ENCODE measurements at places on chromosomes 6 and 20. TPM values are rescaled to one million over a fixed set of nuclear protein-coding genes. Genes with fewer than 3 reads are reported as not detected.

- DNase-seq = peak; percentile 73
Observed at GRCh38 chr6:72418495-72418894, 203.4 kb upstream of the KCNQ5 start.

DNA sequence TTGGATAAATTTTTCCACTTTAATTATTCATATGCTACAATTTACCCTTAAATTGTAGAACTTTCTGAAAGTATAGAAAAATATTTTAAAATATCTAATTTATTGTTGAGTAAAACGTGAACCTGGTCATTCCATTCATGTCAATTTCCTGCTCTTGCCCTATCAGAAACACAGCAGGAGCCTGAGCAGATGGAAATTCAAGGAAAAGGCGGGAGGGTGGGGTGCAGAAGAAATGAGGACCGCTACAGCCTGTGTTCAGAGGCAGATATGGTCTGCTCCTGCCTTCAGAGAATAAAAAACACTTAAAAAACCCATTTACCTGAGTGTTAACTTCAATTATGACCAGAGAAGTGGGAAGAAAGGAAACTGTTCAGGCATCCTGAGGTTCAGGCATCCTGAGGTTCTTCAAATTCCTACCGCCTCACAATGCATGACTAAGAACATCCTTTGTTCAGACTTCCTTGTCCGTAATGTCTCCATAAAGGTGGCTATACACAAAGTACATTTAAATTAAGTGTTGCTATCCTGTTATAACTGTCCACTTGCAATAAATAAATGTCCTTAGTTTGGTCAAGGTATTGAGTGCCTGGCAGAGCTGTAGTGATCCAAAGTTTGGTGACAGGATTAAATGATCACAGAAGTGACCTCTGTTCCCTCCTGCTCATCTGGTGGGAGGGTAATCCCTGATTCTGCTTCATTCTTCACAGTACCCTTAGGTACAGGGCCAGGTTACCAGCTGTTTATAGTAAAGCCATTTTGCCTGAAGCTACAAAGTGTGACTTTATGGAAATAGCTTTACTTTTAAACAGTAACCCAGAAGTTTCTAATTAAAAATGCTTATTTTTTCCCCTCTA lies 109.1 kb downstream of the MAN1A1 start:
- DNase-seq = no peak

GRCh38 chr20:11716239-11716944 lies 201.3 kb upstream of the BTBD3 start:
- peak; percentile 75 for DNase-seq

DNA sequence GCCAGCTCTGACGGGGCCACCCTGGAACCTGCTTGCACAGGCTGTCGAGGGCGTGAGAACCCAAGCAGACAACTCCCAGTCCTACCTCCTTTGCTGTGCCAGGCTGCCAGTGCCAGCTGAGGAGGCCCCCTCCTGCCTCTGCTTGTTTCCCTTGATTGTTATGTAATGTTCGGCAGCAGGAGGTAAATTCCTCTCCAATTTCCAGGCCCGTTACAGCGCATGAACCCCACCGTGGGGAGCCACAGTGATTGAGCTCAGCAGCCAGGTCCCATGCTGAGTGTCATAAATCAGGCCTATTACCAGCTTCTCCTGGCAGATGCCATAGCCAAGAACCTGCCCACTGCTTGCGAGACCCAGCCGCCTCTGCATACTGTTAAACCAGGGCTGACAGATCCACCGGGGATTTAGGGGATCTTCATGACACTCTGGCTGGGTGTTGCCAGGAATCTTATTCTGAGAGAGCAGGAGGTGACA lies 320.5 kb downstream of the DHX35 start:
- DNase-seq = no peak

- DNase-seq = peak; percentile 14
Observed at GRCh38 chr6:5529733-5530132, 268.4 kb downstream of the FARS2 start.

GRCh38 chr20:46083101-46083500 lies 6.7 kb downstream of the NCOA5 start:
- no peak for DNase-seq

DNA sequence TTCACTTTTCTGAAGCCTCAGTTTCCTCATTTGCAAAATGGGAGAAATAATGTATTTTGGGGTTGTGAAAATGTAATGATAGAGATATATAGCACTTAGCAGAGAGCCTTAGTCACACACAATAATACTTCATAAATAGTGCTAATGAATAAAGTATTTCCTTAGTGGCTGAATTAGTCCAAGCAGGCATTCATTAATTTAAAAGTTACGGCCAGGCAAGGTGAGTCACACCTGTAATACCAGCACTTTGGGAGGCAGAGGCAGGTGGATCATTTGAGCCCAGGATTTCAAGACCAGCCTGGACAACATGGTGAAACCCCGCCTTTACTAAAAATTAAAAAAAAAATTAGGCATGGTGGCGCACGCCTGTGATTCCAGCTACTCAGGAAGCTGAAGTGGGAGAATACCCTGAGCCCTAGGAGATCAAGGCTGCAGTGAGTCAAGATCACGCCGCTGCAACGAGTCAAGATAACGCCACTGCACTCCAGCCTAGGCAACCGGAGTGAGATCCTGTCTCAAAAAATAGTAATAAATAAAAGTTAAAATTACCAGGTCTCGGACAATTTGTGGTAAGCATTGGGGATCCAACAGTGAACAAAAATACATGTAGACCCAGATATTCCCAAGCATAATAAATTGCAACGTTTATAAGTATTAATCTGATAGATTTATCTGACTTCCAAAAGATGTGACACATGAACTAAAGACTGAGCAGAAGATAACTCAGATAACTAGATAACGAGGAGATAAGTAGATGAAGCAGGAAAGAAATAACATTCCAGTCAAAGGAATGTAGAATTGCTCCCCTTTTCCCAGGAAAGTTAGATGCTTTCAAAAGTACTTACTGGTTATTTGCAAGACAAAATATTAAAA lies 2.1 kb upstream of the IBTK start:
- DNase-seq = no peak

- no peak for DNase-seq
Observed at GRCh38 chr20:13180986-13181889, 39.8 kb upstream of the ISM1 start.

DNA sequence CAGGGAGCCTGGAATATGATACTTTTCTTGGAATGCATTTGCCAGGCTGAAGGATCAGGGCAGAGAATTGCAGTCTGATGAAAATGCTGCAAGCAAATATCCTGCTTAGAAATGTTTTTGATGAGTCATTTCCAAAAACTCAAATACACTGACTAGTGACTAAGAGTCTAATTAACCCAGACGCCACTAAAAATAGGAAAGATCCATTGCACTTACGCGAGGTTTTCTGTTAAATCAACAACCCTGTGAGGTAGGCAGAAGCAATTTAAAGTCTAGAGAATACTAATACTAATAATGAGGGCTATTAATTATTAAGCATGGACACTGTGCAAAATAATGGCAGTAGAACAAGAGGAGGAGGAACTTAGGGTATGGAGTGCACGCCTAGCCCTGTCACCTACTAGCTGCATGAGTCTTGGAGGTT lies 130.1 kb upstream of the DOK5 start:
- DNase-seq = peak; percentile 69

The HNF4A gene
- not detected for total RNA-seq

The TREM2 gene
- total RNA-seq = not detected

The ATP6V1G2 gene
- total RNA-seq = 1.3 TPM

Measured in fibroblast of villous mesenchyme (primary cell).